ENCODE measurements at places on chromosomes 7 and 10.

DNA sequence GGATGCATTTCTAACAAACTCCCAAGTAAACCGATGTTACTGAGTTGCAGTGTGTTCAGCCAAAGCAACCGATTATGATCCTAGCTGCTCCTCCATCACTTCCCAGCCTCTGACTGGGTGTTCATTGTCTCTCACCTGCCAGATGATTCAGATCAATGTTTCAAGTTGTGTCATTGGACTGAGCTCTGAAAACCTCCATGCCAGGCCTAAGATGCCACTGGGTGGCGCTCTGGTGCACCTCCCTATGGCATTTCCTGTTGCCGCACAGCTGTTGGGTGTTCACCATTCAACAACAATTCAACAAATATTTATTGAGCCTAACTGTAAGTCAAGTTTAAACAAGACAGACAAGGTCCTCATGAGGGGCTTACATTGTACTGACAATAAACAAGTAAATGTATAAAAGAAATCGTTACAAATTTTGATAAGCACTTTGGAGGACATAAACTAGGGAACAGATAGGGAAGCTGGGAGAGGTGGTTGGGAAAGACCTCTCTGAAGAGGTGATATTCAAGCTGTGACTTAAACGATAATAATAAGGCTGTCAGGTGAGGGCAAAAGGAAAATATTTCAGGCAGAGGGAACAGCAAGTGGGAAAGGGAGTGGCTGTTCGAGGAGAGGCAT lies 22.8 kb downstream of the RGR start:
- peak; percentile 71 for DNase-seq

GRCh38 chr7:74405191-74405898 lies 48.4 kb upstream of the GTF2IRD1 start:
- DNase-seq: no peak

GRCh38 chr7:131231381-131232220 lies 96.1 kb upstream of the MKLN1 start:
- DNase-seq: peak; percentile 76

DNA sequence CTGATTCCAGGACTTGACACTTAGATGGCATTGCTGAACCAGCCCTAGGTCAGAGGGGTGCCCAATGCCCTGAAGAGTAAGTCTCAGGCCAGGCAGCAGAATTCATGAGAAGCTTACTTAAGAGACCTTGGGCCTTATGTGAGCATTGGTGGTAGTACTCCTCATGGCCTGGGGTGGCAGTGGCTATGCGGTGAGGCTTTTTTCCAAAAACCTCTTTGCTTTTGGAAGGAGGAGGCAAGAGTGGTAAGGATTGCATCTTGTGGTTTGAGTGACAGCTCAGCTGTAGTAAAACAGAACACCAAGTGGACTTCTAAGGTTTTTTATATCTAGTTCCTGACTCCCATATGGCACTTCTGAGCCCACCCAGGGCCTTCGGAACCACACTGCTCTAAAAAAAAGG lies 459.0 kb upstream of the STEAP1 start:
- DNase-seq: no peak

DNA sequence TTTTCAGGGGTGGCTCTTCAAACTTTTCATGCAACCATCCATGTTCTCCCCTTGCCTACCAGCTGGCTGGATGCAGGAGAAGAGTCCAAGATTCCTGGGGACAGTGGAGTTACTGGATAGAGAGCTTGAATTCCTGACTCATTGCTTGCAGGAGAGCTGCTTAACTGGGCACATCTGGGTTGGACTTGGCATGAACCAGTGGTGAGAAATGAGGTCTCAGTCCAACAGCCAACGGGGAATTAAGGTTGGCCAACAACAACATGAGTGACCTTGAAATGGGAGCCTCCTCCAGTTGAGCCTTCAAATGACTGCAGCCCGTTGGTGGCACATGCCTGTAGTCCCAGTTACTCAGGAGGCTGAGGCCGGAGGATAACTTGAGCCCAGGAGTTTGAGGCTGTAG lies 58.1 kb upstream of the OPN4 start:
- DNase-seq: no peak

DNA sequence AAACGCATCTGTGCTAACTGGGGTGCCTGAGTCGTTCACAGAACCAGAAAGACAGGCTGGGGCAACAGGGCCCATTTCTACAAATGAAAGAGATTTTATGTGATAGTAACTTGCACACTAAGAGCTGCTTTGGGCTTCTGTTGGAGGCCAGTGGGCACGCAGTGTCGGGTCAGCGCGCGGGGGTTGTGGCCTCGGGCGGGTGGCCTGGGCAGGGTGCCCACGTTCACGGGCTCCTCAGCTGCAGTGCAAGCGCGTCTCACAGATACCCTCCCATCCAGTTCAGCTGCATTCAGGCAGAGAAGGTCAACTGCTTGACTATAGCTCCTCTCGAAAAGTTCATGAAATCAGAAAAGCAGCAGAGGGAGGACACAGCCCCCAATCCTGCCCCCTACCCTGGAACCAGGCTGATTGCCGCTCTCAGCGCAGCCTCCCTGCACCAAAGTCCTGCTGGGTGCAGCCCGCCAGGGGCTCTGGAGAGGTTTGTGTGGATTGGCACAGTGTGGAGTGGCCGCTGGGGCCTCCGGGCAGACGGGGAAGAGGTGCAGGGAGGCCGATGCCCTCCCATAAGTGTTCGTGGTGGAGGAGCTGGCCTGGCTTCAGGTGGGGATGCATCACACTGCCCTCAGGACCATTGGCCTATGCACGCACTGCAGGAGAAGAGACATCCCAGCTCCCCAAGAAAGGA lies 582.8 kb downstream of the TCERG1L start:
- no peak for DNase-seq

DNA sequence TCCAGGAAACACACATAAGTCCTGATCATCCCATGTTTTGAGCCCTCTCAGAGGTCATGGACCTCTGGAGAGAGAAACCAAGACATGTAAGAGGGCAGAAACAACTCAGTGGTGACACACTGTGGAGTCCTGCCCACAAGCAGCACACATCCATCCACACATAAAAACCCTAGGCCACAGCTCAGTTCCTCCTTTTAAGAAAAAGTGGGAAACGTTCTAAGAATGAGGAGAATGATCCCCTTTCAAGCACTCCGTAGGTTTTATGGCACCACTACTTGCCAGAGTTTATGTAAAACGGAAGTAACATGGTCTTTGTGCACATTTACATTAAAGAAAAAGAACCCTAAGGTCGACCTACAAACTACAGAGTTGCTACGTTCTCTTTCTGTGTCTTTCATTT lies 19.9 kb downstream of the ATAD1 start:
- DNase-seq: no peak

DNA sequence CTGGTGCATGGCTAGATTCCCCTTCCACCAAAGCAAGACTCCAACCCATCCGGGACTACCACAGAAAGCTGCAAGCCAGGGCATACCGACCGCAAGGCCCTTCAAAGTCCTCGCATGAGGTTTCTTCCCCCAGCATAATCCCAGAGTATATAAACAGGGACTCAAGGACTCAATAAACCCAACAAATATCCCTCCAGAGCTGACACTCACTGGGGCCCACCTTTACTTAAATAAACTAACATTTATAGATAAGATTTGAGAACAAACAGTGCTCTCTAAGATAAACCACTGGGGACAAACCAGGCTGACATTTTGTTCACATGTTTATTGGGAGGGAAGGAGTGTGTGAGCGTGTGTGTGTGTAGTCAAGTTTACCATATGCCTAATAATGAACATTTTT lies 138.2 kb downstream of the ADAM12 start:
- no peak for DNase-seq

GRCh38 chr10:95176101-95176500 lies 17.9 kb upstream of the ACSM6 start:
- DNase-seq: no peak

- no peak for DNase-seq
These were observed 298.3 kb upstream of the FZD8 start for GRCh38 chr10:35940141-35941041.

GRCh38 chr7:47587976-47588375 lies 6.1 kb upstream of the TNS3 start:
- no peak for DNase-seq

DNA sequence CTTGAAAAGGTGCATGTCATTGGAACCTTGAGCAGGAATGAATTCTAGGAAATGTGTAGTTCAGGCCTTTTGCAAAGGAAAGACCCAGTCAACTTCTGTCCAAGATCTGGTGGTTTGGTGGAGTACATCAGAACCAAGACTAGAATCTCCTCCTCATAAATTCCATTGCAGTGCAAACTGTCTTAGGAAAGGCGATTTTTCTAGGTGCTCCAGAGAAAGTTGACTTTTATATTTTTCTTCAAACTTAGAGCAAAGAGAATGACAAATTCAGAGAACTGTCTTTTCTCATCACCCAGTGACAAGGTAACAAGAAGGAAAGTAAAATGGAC lies 50.0 kb downstream of the PRTFDC1 start:
- DNase-seq: no peak

DNA sequence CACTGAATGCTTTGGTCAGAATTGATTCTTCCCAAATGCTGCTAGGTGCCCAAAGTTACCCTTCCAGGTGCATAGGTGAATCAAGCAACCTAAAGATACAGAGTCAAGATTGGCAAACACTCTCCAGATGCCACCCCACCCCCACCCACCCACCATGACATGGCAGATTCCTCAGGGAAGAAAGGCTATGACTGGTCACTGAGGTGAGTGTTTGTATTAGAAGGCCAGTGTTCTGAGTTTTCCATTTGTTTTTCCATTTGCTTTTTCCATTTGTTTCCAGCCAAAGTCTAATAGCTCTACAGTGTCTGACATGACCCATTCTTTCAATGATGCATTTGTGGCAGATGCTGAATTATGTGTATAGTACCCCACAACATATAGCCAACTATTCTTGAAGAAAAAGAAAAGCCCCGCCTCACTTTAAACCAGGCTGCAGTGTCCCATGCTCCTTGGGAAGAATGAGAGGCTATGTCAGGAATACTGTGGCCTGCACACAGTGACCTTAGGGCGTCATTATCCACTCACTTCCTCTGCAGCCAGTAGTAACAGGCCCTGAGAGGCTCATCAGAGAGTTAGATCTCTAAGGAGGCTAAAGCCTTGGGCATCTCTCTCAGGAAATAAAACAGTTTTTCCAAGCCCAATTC lies 16.1 kb upstream of the HIBADH start:
- DNase-seq: no peak

DNA sequence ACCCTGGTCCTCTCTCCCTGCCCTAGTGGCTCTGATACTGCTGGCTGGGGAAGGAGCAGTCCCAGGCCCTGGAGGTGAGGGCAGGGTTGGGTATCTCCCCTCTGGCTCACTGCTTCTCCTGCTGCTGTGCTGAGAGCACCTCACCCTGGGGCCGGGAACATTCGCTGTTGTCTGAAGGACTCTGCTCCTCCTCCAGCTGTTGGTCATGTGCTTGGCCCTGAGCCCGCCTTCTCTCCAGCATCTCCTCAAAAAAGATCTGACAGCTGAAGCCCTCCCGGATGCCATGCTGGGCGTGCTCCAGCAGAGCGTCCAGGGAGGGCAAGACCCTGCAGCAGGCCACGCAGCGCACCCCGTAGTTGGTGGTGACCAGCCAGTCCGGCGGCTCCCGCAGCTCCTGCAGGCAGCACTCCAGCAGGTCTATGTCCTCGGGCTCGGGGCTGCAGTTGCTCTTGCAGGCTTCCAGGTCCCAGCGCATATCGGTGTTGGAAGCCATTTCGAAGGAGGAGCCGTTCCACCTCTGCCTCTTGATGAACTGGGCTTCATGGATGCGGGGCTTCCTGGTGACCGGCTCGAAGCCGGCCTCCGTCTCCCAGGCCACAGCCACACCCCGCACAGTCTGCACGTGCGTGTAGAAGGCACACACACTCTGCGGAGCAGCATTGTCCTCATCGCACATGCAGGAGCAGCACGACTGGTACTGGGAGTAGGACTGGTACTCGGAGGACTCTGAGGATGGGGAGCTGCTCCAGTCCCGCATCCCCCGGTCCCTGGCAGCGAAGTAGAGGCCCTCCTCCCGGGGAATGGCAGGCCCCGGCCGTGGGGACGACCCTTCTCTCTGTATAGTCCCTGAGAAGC lies 2.1 kb downstream of the FAM170B start:
- no peak for DNase-seq

- DNase-seq: no peak
These were observed 137.6 kb downstream of the TSPAN12 start for GRCh38 chr7:120720317-120720716.

- DNase-seq: no peak
These were observed 26.7 kb downstream of the SHH start for GRCh38 chr7:155785536-155785935.

DNA sequence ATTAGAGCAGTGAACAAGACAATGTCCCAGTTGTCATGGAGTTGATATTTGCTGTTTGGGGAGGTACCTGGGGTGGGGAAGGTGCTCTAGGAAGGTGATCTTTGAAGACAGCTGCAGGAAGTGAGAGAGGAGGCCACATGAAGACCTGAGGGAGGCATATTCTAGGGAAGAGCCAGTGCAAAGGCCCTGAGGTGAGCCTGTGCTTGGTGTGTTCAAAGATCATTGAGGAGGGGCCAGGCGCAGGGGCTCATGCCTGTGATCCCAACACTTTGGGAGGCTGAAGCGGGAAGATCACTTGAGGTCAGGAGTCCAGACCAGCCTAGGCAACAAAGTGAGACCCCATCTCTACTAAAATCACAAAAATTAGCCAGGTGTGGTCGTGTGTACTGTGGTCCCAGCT lies 15.1 kb downstream of the SEC61A2 start:
- no peak for DNase-seq

- no peak for DNase-seq
These were observed 119.6 kb upstream of the ADO start for GRCh38 chr10:62684911-62685310.

DNA sequence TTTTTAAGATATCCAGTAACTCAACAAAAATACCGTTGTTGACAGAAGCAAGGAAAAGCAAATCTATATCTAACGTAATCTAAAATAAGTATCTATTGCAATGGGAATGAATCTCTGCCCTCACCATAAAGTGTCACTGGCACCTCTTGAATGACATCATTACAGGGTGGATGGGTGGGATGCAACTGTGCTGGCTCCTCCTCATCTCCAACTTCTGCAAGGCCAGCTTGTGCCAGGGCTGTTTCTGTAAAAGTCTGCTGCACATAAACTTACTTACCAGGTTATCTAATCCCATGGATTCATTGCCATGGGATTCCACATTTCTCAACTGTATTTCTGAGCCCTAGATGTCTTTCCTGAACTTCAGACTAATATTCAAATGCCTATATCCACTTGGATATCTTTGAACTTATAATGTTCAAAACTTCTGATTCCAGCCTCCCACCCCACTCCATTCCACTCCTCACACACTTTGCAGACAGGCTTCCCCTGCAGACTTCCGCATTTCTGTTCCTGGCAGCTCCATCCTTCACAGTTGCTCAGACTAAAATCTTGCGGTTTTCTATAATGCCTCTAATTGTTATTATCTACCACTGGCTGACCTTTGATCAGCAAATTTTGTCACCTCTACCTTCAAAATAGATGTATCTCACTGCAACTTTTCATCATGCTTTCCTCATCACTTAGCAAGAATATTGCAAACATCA lies 10.7 kb downstream of the FGL2 start:
- peak; percentile 63 for DNase-seq

GRCh38 chr10:113965683-113966082 lies 78.0 kb upstream of the ADRB1 start:
- peak; percentile 90 for DNase-seq

Data from suppressor macrophage treated with lipopolysaccharide for 4 hours (primary cell).